Posterior cingulate gyrus (tissue), 11 donors: ENCODE measurements at places on chromosomes 12 and 14.

DNA sequence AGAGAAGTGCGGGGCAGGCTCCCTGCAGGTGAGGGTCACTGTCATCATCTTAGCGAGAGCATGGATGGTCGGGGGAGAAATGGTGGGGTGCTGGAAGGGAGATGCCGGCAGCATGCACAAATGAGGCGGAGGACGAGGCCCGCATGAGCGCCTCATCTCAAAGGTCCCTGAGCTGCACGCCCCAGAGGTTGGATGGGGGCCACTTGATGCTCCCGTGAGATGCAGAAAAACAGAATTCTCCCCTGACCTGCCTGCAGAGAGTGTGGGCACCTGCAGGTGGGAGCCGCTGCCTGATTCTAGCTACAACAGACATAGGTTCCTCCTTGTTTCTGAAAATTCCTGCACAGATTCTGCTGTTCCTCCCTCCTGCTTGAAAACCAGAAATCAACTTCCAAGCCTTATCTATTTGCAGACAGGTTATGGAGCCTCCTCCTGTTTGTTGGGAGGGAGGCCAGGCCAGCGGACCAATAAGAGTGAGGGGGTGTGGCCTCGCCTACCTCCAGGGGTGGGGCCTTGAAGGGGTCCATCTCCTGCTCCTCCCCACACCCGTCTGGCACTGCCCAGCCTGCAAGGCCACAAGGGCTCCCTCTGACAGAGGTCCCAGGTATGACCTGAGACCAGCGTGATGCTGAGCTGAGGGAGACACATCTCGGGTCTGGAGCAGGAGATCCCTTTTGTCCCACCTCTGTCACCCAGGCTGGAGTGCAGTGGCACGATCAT is 67.2 kb downstream of the KDM2B start:
- DNase-seq: no peak

GRCh38 chr14:20661197-20661596 is 19.7 kb upstream of the OR6S1 start:
- no peak for DNase-seq

GRCh38 chr12:64752833-64753238 is 6.4 kb downstream of the GNS start:
- no peak for DNase-seq

GRCh38 chr12:75657831-75658230 is 146.4 kb upstream of the KRR1 start:
- no peak for DNase-seq
